ENCODE measurements at places on chromosomes 4 and X. TPM values are rescaled to one million over a fixed set of nuclear protein-coding genes. Genes with fewer than 3 reads are reported as not detected.

ZNF81 gene
- total RNA-seq: 6.4 TPM

PAGE1 gene
- not detected for total RNA-seq

DNA sequence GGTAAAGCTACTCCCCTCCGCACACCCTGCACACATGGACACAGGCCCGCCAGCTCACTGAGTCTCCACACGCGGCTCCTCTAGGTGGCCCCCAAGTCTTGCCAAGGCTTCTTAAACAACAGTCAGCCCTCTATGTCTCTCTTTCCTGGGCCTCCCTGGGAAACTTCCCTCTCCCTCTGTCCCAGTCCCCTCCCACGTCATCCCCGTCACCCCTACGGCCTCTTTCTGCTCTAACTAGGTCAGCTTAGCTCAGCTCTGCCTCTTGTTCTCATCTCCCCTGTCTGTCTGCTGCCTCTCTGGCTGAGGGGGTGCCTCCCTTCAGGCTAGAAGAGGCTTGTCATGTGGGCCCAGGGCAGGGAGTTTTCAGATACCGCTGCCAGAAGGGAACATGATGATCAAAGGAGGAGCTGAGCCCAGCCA is 38.8 kb downstream of the SEPTIN6 start:
- H3K36me3 ChIP-seq: peaks cover 44% of the 10 kb centered on the region
- no peaks in the 10 kb centered on the region for H3K27me3 ChIP-seq
- peak; percentile 14 for DNase-seq
- peaks cover 38% of the 10 kb centered on the region for H3K4me1 ChIP-seq

DNA sequence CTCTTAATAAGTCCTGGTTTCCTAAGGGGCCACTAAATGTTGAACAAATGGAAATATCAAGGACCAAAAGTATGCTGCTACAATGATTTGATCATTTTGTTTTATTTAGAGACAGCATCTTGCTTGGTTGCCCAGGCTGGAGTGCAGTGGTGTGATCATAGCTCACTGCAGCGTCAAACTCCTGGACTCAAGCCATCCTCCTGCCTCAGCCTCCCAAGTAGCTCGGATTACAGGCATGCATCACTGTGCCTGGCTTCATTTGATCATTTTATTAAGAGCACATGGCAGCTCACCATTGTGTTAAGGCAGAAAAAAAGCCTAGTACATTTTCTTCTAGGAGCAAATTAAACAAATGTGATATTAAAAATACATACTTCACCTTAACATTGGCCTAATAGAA is 52.7 kb downstream of the DCLK2 start:
- DNase-seq: no peak
- H3K36me3 ChIP-seq: no peaks in the 10 kb centered on the region
- H3K4me3 ChIP-seq: no peak overlapping the region
- H3K4me1 ChIP-seq: no peaks in the 10 kb centered on the region
- no peak overlapping the region for H3K27ac ChIP-seq

DNA sequence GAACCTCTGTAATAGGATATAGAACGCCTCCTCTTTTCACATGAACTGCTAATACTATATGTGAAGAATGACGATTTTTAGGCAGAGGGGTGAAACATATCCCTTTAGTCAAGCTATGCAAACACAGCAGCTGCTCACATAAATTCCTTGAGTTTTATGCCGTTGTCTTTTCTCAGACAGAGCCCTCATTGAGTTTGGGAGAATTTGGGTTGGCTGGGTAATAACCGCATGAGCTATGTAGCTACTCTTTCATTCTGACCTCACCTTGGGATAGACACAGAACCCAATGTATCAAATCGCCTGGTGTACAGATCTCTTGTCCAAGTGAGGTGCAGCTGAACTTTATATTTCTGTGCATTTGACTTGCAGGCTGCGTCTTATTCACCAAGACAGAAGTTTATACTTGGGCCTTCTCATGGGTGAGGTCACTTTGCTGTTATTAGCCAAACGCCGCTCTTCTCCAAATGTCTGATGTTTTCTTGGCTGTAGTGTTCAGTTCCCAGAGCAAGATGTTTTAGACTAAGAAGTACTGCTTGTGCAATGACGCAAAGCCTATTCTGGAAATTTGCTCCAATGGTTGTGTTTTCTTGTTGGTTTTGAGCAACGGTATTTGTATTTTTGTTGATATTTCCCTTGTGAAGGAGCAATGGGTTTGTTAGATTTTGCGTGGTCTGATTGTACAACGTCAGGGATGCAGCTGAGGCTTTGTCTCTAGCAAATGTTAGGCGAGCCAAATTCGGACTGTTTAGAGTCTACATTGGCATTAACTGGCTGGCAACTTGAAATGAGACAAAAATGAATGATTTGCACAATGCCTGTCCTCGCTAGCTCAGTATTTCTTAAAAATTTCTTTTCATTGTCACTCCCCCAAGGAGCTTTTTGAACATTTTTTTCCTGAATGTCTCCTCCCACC is 11.2 kb upstream of the SPARCL1 start:
- H3K27ac ChIP-seq: no peak overlapping the region
- H3K36me3 ChIP-seq: no peaks in the 10 kb centered on the region
- no peaks in the 10 kb centered on the region for H3K4me1 ChIP-seq
- H3K4me3 ChIP-seq: no peak overlapping the region

Measured in activated CD4-positive, alpha-beta T cell treated with anti-CD3 and anti-CD28 coated beads for 36 hours (primary cell).